ENCODE measurements at places on chromosomes 13 and 19. TPM values are rescaled to one million over a fixed set of nuclear protein-coding genes. Genes with fewer than 3 reads are reported as not detected.

DNA sequence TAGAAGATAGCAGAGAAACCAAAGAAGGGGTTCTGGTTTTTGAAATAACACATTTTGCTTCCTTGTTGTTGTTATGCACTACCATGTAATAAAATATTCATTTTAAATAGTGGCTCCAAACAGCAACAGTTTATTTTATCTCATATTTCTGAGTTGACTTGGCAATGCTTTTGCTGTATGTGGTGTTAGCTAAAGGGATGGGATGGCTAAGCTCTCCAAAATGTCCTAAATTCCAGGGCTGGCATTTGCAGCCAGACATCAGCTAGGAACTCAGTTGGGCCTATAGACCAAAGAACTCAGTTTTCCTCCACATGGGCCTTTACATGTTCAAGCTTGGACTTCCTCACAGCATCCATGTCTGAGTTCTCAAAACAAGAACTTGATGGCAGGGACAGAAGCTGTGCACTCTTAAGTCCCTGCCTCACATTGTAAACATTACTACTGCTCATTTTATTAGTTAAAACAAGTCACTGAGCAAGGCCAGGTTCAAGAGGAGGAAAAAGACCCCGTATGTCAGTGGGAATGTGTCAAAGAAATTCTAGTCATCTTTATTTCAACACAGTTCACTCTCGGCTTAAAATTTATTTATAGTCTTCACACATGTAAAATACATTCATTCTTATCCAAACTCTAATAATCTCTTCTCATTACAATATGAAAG, 819.3 kb upstream of the PCDH20 start:
- DNase-seq = no peak

GRCh38 chr19:50490991-50491472, 14.4 kb upstream of the GARIN5A start:
- DNase-seq = no peak

GRCh38 chr19:38013913-38014580, 107.0 kb downstream of the SIPA1L3 start:
- DNase-seq = no peak

DNA sequence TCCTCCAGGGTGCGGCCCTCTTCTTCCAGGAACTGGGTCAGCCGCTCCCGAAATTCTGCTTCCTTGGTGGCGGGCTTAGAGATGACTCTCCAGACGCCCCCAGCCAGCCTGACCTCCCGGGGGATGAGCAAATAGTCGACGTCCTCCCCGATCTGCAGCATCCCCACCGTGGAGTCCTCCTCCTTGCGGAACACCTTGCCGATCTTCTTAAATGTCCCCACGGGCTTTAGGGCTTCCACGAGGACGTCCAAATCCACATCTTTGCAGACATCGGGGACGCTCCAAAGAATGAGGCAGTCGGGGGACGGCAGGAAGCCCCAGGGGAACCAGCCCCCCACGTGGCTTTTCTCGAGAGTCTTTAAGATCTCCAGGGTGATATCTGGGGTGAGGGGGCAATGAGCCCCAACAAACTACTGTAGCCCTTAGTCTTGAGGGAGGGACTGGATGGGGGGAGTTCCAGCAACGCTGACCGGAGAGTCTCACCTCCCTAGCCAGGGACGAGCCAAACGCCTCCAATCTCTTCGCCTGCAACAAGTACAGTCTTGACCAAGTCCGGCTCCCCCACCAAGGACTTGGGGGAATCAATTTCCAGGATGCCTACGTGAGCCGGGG, 608 bp downstream of the CCDC8 start:
- DNase-seq = no peak

DNA sequence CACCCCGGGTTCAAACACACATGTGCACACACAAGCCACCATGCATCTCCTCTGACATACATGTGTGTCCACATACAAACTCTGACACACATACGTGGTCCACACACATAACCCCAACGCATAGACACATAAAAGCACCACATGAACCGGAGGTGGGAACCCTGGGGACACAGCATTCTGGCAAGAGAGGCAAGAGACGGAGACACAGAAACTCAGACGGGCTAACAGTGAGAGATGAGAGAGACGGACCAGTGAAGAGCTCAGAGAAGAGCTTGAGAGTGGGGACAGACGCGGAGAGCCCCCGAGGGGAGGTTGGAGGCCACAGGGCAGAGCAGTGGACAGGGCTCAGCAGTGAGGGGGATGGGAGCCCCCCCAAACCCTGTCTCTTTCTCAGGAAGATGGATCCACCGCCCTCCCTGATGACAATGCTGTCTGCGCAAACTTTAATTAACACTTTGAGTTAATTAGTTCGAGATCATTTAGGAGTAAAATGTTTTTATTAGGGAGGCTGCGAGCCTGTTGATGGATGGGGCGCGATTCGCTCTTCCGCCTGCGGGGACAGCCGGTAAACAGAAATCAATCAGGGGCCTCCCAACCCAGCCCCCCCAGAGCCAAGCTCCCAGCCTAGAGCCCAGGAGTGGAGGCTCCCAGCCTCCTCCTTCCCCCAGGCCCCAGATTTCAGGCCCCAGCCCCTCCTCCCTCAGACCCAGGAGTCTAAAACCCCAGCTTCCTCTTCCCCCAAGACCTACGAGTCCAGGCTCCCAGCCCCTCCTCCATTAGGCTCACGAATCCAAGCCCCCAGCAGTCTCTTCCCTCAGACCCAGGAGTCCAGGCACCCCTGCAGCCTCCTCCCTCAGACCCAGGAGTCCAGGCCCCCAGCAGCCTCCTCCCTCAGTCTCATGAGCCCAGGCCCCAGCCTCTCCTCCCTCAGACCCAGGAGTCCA, 9.5 kb upstream of the ERFL start:
- DNase-seq = no peak

- DNase-seq = peak; percentile 8
These were observed 86.9 kb upstream of the GPR183 start for GRCh38 chr13:99393791-99394735.

DNA sequence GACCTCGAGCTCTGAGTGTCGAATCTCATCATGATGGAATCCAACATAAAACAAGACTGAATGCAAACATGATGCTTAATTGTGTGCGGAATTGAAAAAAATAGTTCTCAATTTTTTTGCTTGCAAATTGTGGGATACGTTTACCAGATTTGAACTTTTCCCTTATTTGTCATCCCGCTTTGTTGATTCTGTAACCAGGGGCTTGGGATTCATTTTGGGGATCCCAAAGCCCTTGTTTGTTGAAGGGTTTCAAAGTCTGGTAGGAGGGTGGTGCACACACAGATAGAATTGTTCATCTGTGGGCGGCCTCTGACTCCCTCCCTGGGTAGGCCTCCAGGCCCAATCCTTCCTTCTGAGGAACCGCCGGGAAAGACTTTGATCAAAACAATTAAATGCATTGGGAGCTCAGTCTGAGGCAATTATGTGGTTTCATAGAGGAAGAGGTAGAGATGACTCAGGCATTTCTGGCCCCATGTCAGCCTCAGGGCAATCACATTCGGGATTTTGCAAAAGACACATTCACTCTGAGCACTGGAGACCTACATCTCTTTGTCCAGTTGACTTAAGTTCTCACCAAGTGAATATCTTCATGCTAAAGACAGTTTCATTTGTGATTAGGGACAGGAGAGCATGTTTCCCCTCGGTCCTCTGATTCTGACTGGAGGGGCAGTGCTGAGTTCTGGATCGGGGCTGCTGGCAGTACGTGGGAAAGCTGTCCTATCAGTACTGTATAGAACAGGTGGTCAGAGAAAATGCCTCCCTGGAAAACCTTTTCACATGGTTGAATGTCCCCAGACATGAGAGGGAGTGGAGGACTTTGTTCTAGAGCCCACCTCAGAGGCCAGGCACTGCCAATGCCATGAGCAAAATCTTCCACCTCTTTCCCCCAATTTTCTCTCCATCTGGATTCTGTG, 27.8 kb upstream of the IGFL4 start:
- no peak for DNase-seq

- no peak for DNase-seq
These were observed 55.2 kb downstream of the XPO4 start for GRCh38 chr13:20847296-20847695.

GRCh38 chr13:31755803-31756212, 16.5 kb downstream of the RXFP2 start:
- DNase-seq = no peak

GRCh38 chr19:53868091-53868891, 608 bp downstream of the MYADM start:
- DNase-seq = peak; percentile 40

DNA sequence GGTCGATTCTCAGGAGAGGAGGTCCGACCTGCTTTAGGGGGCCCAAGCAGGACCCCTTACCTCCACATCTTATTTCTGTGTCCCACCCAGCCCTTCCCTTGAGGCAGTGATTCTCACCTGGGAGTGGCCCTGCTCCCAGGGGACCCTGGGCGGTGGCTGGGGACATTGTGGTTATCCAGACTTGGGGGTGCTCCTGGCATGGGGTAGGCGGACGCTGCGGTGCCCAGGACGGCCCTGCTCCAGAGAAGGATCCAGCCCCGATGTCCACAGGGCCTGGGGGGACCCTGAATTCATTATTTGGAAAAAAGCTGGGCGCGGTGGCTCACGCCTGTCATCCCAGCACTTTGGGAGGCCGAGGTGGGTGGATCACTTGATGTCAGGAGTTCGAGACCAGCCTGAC, 84.4 kb downstream of the GADD45B start:
- DNase-seq = no peak

- no peak for DNase-seq
These were observed 98.9 kb upstream of the SIAH3 start for GRCh38 chr13:45950386-45951000.

DNA sequence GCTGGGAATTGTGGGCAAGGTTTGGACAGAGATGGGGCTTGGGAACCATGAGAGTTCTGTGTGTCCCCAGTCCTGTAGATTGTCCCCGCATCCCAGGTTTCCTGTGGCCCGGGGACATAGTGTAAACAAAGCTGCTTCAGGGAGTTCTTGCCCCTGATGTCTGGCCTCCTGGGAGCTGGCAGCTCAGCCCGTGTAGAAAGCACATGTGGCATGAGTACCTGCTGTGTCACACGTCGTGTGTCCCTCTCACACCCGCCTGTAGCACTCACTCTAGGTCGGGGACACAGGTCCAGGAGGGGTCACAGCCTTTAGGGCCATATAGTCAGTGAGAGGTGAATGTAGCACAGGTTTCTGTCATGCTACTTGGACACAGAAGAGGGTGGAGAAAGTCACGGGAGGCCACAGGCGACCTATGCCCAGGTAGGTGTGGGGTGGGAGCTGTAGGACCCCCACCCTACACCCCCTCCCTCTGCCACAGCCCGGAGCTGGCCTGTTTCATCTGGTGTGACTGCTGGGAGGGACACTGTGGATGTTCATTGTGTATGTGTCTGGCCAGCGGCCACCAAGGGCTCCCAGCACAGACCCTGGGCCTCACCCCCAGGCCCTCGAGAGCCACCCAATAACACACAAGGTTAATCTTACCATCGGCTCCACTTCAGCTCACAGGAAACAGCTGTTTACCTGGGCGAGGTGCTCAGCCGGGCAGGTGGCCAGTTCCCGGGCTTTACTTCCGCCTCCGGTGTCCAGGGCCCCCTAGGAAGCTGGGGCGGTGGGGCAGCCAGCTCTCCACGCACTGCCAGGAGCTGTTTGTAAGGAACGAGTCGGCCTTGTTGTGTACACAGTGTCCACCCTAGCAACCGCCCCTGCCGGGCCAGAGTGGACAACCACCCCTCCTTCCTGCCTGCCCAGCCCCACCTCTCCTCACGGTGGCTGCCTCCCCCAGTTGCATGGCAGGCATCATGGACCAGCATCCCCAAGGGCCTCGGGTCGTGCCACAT, 49.7 kb downstream of the COMP start:
- peak; percentile 46 for DNase-seq

DNA sequence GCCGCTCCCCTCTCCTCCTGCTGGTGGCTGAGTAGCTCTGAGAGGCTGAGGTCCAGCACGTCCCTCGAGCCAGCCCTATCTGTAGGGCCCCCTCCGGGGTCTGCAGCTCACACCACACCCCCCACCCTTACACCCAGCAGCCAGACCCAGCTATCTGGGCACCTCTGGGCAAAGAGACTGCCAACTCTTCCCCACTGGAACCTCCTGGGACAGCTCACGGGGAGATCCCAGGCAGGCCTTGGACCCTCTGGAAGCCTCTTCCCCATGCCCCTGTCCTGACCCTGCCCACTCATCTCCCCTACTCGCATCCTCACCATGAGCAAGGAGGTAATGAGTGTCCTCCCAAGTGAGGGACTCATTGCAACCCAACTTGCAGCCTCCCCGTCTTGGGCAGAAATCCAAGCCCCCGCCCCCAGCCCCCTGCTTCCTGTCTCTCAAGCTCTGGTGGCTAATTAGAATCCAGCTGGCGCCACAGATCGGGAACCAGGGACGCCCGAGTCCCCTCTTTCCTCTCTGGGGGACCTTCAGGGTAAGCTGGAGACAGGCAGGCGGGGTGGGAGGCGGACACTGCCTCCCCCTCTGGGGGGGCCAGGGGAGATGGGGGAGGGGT, 22.1 kb downstream of the ADGRL1 start:
- DNase-seq = no peak

DNA sequence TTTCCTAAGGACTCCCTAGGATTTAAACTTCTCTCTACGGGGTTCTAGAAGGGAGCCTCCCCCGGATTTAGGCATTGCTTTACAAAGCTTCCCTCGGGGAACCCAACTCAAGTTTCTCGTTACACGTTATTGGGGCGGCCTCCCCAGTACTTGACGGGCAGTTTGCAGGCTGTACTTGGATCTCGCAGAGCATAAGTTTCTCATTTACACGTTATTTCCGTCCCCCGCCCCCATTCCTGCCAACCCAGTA, 584 bp downstream of the SMG9 start:
- no peak for DNase-seq

DNA sequence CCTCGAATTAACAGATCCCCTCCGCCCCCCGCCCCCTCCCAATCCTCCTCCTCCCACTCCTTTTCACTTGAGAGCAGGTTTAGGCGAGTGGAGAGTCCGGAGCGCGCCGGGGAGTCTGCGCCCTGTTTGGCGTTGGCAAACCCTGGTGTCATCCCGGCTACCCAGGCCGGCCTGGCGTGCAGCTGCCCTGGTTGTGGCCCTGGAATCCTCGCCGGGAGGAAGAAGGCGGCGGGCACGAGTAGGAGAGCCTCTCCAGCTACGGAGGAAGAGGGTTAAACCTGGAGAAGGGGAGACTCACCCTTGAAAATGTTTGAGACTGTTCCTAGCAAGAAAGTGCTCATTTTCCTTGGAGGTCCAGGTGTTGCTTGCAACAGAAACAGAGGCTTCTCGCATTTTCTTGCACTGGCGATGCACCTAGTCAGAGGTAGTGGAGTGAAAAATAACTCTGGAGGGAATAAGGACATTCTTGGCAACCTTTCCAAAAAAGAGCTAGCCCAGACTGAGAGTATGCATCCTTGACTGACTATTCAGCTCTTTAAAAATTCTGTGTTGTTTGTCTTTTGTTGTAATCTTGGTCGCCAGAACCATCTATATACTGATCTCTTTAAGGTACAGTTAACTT, 1.3 kb upstream of the SOX21 start:
- no peak for DNase-seq

B3GNT8 gene
- total RNA-seq = 1.0 TPM

UNC13A gene
- 3.2 TPM for total RNA-seq

C1QTNF9 gene
- 0.43 TPM for total RNA-seq

XPO4 gene
- total RNA-seq = 27.6 TPM

AMH gene
- 268 TPM for total RNA-seq

ZNF729 gene
- total RNA-seq = 6.2 TPM

CAMSAP3 gene
- 64.7 TPM for total RNA-seq

NLRP4 gene
- total RNA-seq = 15.4 TPM

KIR2DL4 gene
- 0.31 TPM for total RNA-seq

WASF3 gene
- total RNA-seq = 30.8 TPM

Data from testis (tissue), 5 donors.